ENCODE measurements at places on chromosomes 7 and 10.

DNA sequence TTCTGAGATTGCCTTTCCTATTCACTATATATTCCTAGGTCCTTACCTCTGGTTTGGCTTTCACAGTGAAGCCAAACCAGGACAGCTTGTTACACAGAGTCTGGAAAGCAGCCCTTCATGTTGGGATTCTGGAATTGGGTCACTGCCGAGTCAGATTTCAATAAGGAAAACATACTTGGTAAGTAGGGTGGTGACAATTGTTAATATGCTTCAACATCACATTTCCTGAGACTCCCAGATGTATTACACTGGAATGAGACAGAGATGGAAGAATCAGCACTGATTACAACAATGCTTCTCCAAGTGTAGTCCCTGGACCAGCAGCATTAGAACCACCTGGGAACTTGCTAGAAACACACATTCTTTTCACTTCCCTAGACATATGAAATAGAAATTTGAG is 268.9 kb upstream of the SEMA3C start:
- DNase-seq = no peak

DNA sequence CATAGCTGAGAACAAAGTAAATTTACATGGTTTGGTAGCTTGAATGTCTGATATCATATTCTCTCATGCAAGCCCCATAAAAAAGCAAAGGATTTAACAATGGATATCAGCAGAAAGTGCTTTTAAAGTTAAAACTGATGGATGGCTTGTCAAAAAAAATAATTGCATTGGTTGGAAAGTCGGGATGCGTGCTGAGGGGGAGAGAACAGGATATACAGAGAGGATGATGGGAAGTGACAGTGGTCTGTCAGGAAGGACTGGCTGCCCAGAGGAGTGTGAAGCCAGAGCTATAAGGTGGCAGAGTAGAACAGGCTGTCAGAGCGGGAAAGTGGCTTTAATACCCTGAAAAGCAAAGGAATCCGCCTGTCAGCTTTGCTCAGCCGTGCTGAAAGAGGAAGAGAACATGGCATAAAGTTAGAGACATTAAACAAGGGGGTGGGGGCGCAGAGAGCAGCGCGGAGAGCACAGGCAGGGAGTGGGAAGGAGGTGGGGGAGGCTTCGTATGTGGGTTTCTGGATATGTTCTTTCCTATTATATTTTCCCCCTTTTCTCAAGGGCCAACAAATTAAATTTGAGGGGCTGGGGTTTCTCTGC is 493.0 kb downstream of the LRMDA start:
- no peak for DNase-seq

DNA sequence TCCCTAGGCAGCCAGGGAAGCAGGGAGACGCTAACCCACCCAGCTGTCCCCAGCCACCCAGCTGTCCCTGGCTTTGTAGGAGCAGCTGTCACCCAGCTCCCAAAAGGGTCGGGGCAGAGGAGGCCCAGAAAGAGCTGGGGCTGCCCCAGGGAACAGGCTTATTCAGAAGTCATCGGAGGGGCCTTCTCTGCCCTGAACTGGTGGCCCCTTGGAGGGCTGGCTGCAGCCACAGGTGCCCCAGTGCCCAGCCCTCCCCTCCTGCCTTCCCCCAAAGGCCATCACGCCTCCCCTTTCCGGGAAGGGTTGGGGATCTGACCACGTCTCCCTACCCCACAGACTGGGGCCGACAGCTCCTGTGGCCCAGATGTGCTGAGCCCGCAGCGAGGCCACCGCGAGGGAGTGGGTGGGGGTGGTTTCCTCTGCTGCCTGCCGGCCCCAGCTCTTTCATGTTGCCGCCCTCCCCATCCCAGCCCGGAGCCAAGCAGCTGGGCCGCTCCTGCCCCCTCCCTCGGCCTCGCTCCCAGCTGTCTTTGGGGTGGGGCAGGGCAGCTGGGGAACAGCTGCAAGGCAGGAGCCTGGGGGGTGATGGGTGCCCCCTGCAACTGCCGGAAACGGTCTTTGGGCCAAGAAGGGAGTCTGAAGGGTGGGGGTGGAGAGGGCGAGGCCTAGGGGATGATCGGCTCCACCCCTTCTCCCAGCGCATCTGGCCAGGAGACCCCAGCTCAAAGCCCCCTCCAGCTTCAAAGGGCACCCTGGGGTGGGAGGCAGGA is 16.8 kb downstream of the TRIM8 start:
- peak; percentile 76 for DNase-seq

- DNase-seq = no peak
Measured at GRCh38 chr7:77308792-77309191, 107.4 kb downstream of the GSAP start.

DNA sequence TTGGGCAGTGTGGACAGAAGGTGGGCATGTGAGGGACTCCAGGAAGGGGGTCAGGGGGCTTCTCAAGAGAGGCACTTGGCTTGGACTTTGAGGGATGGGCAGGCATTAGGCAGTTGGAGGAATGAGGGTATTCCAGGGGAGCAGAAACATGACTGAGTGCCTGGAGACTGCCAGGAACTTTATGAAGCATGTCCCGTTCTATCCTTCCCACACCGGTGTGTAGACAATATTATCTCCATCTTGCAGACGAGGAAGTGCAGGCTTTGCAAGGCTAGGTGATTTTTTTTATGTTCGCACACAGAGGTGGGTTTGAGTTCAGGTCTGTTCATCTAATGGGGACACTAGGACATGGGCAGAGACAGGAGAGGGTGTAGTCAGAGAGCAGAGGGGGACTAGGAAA is 162.7 kb downstream of the RPS24 start:
- DNase-seq = no peak

GRCh38 chr7:138456220-138456619 is 3.8 kb upstream of the TRIM24 start:
- no peak for DNase-seq

DNA sequence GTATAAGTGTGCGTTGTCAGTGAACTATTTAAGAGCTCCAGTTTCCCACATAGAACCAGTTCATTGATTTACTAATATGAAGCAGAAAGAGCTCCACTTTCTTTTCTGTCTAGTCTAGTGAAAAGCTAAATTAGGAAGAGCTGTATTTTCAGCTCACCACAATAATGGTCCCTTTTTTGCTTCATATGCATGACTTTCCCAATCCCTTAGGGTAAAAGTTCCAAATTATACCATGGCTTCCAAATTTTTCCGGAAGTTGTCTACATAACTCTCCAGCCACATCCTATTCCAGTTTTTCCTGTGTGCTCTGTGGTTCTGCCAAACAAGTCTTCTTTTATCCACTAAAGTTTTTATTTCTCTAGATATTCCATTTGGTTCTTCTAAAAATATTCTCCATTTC is 685.2 kb downstream of the REEP3 start:
- DNase-seq = no peak

DNA sequence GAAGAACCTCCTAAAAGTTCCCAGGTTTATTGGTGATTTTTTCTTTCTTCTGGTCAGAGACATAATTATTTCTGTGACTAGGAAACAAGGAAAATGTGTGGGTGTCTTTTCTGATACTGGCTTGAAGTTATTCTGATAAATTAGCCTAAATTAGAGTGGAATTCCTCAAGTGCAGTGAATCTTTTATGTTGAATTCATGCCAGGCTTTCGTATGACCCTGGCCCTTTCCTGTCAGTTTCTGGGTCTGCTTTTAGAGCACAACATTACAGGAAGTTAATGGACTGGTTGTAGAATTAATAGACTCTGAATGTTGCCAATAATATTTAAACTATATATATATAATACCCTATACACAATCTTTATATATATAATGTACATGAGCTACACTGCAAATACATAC is 230.6 kb upstream of the KIAA1217 start:
- DNase-seq = no peak

- DNase-seq = no peak
Measured at GRCh38 chr7:46286356-46286755, 365.3 kb upstream of the IGFBP3 start.

- DNase-seq = no peak
Measured at GRCh38 chr7:6218329-6218728, 54.1 kb downstream of the CYTH3 start.

GRCh38 chr10:87753995-87754866 is 63.8 kb downstream of the ATAD1 start:
- DNase-seq = no peak

GRCh38 chr7:150324373-150324961 is 1.1 kb upstream of the ACTR3C start:
- DNase-seq = no peak

- no peak for DNase-seq
Measured at GRCh38 chr7:117001283-117001682, 48.0 kb downstream of the ST7 start.

- no peak for DNase-seq
Measured at GRCh38 chr10:115918812-115919211, 354.2 kb downstream of the GFRA1 start.

DNA sequence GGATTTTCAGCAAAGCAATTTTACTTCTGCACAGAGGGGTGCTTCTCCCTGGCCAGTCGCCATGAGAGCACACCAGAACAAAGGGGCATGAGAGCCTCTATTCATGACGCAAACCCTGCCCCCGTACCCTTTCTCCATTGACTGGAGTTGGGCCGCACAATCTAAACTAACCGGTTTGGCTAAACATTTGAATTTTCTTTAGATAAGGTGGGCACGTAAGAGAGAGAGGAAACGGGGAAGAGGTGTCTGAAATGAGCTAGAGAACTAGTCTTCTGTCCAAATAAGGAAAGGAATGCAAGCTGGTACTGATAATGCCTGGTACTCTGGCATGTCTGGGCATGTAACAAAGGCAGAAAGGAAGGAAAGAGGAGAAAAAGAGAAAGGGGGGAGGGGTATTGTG is 13.2 kb upstream of the SCIN start:
- DNase-seq = no peak

- DNase-seq = no peak
Measured at GRCh38 chr7:45197461-45197860, 39.9 kb downstream of the RAMP3 start.

DNA sequence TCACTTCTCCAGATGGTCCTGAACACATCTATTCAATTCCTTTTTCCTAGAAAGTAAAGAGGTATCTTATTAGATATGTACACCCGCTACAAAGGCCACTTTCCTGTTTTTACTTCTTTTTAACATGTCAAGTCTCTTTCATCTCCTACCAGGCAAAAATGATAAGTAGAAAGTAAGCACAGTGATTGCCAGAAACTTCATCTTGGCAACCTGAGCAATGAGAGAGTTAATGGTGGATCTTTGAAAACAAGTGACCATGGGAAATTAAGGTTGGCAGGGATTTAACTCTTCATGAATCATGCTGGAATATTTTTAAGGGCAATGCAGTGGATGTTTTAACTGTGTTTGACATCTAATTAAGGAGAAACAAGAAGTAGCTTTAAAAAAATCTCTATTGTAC is 2.7 kb downstream of the SEMA3A start:
- DNase-seq = no peak

DNA sequence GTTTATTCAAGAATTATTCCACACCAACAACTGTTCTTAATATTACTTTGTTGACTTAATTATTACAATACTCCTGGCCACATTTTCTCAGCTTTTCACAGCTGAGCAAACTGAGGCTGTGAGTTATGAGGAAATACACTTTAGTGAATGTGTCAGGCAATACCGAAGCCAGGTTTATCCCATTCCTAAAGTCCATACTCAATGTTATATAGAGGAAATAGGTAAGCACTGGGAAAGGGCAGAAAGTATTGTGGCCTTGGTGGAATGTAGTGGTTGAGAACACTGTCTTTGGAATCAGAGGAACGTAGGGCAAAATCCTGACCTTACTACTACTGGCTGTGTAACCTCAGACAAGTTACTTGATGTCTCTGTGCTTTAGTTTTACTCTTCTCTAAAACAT is 110.8 kb downstream of the CD36 start:
- no peak for DNase-seq

DNA sequence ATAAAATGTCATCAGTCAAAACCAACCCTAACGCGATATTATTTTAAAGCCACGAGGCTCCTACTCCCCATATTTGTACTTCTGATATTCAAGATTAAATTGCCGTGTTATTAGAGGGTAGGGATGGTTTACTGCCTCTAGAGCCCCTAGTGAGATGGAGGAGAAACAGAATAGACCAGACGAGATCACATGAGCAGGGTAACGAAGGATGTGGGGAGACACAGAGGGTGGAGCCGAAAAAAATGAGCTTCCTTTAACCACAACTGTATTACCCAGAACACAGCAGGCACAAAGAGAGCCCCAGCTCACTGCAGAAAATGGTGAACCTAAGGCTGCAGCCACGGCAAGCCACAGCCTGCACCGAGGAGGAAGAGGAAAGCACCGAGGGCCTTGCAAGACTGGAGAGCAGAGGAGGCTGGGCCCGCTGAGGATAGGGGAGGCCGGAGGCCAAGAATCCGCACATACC is 14.3 kb downstream of the ZC3HAV1 start:
- peak; percentile 69 for DNase-seq

DNA sequence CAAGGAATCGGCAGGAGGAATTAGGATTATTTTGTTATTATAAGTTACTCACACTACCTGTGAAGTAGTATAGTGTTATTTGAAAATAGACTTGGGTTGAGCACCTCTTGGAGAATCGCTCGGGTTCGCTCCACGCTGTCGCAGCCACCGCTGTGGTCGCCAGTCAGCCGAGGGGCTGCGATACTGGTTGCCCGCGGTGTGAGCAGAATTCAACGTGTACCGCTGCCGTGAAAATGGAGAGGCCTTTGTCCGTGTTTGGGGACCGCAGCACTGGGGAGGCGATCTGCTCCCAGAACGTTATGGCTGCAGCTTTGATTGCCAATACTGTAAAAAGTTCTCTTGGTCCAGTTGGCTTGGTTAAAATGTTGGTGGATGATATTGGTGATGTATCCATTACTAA is 117.2 kb downstream of the C7orf25 start:
- DNase-seq = no peak

GRCh38 chr7:151437866-151438516 is 1.9 kb downstream of the CRYGN start:
- DNase-seq = no peak

DNA sequence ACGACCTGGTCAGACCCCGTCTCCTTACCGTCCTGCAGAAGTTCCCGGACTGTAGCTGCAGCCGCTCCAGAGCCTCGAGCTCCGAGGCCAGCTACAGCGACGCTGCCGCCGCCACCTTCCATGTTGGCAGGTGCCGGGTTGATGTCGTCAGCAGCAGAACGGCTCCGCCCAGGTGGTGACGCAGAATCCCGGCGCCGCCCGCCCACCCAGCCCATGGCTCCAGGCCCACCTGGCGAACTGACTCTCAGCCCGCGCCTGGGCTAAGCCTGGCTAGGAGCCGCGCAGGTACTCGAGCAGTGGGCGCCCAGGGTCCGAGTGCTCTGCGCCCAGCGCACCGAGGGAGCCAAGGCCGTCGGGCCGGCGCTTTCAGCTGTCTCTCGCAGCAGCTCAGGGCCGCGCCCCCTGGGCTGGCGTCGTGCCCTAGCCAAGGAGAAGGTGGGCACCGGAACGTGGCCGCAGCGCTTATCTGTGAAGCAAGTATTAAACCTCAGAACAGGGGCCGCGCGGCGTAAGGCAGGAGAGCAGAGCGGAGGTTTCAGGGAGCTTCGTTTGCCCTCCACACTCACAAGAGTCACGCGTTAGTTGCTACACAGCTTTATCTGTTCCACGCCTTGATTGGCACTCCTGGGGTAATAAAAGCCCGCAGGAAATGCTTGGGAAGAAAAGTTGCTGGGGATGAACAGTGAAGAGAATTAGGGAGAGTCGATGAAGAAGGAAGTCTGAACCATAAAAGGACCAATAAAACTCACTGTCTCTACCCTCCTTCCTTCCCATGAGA is at the start of the genes COG5 and DUS4L:
COG5 (minus strand) TSS at position 146 of the 778 bp plus-strand sequence; CDS start at position 122, 24 bp downstream.
DUS4L (plus strand) TSS at position 197 of the 778 bp plus-strand sequence. CDS start 3,100 bp downstream, outside the sequence.
- peak; percentile 87 for DNase-seq

All from activated naive CD4-positive, alpha-beta T cell treated with Interleukin-2 at 50 U/mL for 16 hours (primary cell).